Kidney capillary endothelial cell (primary cell): ENCODE measurements at places on chromosomes 3 and 15.

GRCh38 chr3:147299656-147300055, 106.7 kb downstream of the ZIC4 start:
- no peak for DNase-seq

- peak; percentile 84 for DNase-seq
Measured at GRCh38 chr15:57340682-57341259, 35.5 kb upstream of the CGNL1 start.

DNA sequence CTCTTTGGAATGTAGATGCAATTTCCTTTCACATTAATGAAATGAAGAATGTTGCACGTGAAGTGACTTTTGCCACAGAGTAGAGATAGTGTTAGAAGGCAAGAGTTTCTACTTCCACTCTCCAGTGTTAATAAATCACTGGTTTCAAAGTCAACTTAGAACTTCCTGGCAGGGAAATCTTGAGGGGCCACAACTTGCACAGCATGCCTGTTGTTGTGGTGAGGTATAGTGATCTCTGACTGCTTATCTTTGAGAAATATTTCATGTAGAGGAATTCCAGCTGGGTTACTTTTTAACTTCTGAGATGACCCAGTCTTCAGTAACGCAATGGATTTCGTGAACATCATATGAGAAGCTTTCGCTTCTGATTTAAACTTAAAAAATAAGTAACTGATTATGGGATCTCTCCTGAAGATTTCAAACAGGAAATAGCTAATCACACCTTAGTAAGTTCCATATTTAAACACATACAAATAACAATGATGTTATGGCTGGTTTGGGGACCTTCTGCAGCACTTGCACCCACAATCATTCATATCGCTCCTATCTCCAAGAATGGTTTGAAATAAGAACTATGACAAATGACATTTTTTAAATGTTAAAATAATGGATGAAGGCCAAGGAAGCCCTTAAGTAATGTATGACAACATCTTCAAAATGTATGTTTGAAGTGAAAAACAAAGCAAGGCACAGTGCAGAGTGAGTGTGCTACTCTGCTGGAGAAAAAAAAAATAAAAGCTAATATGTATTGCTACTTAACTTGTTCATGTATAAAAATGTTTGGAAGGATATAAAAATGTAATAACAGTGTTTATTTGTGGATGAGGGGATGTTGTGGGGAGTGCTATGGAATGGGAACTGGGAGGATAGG, 726.5 kb upstream of the NECTIN3 start:
- DNase-seq = no peak

DNA sequence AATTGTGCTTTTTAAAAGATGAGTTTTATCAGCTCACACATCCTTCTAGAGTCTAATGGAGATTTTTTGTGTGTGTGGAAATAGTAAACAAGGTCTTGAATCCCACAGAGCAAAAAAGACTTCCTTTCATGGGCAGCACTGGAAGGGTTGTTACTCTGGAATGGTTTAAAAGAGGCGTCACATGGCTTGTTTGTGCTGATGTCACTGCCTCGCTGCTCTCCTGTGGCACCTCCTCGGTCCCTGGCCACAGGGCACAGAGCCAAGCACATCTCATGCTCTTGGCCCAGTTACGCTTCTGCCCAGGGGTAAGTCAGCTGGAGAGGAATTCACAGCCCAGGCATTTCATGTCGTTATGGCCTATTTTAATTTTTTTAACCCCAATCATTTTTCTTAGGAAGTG, 53.2 kb downstream of the PGPEP1L start:
- no peak for DNase-seq

DNA sequence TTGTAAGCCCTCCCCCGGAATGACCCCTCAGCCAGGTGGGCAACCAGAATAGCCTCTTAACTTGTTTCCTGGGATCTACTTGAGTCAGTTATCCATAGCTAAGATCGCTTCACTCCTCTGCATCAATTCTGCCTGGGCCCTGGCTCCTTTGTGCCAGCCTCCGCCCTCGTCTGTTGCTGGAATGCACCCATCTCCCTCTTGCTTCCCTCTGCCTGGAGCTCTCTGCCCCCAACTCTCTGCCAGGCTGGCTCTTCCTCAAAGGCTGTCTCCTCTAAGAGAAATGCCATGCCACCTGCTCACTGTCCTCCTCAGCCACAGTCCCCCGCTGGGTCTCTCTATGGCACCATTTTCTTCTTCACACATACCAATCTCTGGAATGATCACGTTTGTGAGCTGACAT, 240.8 kb downstream of the ADAMTS17 start:
- DNase-seq = no peak

- no peak for DNase-seq
Measured at GRCh38 chr3:188060840-188061544, 93.0 kb upstream of the LPP start.
